HT1080 (cell line): ENCODE measurements at places on chromosomes 6 and 20.

DNA sequence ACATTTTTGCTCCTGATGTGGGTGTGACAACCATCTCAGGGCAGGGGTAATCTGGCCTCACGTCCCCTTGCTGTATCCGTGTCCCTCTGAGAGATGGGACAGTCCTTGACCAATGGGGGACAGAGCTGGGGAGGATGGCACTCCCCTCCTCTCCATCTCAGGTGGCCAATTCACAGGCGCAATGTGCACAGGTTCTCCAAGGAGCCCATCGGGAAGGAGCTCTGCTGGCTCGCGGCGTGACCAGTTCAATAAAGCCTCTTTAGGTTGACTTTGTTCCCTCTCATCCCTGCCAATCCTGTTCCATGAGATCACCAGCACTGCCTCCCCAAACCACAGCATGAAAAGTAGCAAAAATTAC, 196.3 kb upstream of the SLC24A3 start:
- DNase-seq, result no peak

GRCh38 chr20:23631226-23631822, 6.4 kb downstream of the CST3 start:
- no peak for DNase-seq

DNA sequence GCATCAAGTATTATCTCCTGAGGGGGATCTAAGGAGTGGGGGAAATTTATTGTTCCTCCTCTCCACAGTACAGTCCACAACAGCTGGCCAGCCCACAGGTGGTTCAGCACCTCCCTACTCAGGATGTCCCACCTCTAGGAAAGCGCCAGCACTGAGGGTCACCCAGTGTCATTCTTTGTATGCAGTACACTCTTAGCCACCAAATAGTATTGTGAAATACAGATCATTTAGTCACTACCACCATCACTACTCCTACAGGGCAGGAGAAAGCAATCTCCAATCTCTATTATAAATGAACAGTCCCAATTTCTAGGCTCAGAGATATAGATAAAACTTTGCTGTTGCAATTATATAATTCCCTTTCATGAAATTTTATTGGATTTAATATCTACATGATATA, 6.3 kb upstream of the ZNF76 start:
- DNase-seq, result no peak

- no peak for DNase-seq
Measured at GRCh38 chr20:41318271-41318649, 729 bp upstream of the ZHX3 start.

DNA sequence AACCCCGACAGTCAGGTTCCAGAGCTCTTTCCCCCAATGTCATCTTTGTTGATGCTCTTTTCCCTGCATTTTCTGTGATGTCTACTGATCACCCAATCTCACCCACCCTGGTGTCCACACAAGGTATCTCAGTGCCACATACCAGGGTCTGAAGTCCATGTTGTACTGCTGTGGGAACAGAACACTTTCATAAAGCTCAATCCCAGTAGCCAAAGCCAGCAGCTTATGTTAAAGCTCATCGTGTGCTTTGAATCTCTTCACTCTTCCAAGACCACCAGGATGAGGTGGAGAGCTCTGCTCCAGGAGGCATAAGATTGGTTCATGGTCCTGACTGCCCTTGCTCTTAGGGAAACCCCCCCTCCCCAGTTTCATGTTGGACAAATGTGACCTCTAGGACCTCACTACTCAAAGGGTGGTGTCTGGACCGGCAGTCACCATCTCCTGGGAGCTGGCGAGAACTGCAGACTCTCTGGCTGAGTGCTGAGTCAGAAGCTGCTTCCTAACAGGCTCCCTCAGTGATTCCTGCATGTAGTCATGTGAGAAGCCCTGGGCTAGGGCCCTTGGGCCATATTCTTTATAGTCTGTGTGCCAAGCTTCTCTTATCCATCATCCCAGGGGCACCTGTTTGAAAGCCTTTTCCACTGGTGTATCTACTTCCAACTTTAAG, 13.4 kb upstream of the CPNE5 start:
- peak; percentile 81 for DNase-seq

GRCh38 chr6:81892891-81893290, 140.4 kb upstream of the TENT5A start:
- DNase-seq, result no peak

DNA sequence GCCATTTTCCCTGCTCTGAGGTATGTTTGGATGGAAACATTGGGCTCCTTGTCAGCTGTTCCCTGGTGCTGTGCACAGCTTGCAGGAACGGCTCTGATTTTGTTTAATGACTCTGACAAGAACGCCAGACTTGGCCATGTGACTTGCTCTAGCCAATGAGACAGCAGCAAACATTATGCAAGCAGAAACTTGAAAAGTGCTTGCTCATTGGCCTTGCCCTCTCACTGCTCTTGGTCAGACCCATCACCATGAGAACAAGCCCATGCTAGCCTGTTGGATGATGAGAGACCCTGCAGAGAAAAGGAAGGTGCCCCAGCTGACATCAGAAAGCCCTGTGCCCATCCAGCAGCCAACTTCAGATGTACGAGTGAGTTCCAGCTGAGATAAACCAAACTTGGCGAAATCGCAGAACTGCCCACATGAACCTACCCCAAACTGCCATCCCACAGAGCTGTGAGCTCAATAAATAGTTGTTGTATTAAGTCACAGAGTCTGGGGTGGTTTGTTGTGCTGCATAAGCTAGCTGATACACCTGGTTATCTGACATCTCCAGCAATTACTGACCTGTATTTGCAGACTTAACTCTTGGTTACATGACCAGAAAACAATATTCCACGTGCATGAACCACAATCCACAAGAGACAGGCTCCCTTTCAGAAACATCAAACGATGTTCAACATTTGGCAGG, 96.9 kb downstream of the JPH2 start:
- DNase-seq, result peak; percentile 51

DNA sequence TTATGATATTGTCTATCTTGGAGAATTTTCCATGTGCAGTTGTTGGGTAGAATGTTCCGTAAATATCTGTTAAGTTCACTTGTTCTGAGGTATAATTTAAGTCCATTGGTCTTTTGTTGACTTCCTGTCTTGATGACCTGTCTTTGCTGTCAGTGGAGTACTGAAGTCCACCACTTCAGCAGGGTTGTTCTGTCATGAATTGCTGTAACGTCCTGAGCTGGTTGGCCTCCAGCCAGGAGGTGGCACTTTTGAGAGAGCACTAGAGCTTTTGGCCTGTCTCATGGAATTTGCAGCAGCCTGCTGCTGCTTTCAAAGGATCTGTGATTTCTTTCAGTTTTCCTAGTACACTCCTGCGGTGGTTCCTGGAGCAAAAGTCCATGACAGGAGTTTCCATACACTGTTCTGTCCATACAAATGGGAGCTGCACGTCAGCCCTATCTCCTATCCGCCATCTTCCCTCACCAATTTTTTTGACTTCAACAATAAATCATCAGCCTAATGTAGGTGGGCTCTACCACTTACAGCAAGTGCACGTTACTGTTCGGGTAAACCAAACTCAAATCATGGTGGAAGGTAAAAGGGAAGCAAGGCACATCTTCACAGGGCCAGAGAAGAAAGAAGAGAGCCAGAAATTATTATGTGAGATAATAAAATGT, 46.9 kb upstream of the TRERF1 start:
- peak; percentile 22 for DNase-seq

GRCh38 chr6:11631008-11631407, 93.5 kb downstream of the TMEM170B start:
- no peak for DNase-seq

GRCh38 chr20:61371501-61372136, 119.6 kb downstream of the CDH4 start:
- no peak for DNase-seq

GRCh38 chr6:25022140-25022553, 86.4 kb upstream of the RIPOR2 start:
- DNase-seq, result no peak

DNA sequence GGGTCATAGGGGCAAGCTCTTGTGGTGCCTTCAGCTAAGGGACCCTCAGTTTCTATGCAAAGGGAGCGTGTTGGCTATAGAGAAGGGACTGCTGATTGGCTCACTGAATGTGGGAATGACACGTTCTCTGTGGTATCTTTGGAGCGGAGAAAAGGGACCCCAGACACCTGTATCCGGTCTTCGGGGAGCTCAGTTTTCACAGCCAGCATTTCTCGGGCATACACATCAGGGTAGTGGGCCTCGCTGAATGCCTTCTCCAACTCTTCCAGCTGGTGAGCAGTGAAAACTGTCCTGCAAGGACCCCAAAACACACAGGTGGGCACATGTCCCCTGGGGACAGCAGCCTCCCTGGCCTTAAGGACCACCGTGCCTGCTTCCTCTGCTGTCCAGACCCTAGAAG, 3.3 kb downstream of the VSX1 start:
- DNase-seq, result no peak

- no peak for DNase-seq
Measured at GRCh38 chr6:37202788-37203491, 33.0 kb downstream of the PIM1 start.

GRCh38 chr20:15297059-15297875, 959.9 kb upstream of the FLRT3 start:
- DNase-seq, result no peak

DNA sequence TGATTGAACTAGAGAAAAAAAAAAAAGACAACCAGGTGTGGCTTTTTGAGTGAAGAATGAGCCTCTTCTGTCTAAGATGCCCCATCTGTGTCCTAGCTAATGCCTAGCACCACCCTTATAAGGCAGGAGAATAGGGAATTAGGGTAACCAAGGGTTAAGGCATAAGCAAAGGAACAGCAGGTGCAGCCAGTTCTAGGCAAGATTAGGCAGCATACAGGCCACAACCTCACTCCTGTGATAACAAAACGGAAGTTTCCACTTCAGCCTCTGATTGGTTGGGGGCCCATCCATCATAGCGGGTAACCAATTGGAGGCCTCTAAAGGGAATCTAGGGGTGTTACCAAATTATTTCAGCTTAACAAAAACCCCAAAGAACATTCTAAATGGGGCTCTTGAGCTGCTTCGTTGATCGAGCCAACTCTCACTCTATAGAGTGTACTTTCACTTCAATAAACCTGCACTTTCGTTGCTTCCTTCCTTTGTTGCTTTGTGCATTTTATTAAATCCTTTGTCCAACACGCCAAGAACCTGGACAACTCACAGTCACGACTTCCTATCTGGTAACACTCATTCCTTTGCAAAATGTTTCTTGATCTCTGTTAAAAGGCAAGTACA, 61.9 kb upstream of the TAGAP start:
- DNase-seq, result peak; percentile 38

- DNase-seq, result no peak
Measured at GRCh38 chr20:2142649-2143048, 41.0 kb downstream of the STK35 start.

GRCh38 chr6:75287424-75287823, 2.8 kb upstream of the TMEM30A start:
- DNase-seq, result no peak

GRCh38 chr6:110949679-110950285, 8.7 kb upstream of the GTF3C6 start:
- DNase-seq, result peak; percentile 32

- no peak for DNase-seq
Measured at GRCh38 chr20:57209413-57209812, 57.0 kb downstream of the BMP7 start.

- DNase-seq, result no peak
Measured at GRCh38 chr6:2715737-2716136, 35.0 kb downstream of the MYLK4 start.

DNA sequence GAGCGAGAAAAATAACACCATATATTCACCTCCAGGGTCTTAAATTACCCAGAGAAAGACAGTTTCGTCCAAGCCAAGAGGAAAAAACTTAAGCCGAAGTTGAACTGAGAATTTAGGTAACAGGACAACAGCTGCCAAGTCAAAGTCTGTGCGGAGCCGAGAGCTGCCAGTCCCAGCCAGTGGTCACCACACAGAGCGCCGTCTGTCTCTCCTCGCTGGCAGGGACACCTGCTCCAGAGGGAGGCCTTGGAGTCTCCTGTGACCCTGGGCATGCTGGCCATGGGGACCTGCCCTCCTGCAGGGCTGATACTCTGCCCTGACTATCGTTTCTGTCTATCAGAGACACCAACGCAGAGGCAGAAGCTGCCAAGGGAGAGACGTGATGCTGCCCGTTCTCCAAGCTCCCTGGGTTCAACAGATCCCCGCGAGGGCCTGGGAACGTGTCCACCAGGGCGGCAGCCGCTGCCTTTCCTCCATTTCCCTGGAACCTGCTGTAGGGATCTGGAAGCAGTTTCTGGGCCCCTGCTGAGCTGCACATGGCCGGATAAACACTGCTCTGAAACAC, 341.3 kb downstream of the SMOC2 start:
- DNase-seq, result no peak

- DNase-seq, result peak; percentile 42
Measured at GRCh38 chr6:106825156-106825555, 149.4 kb downstream of the CD24 start.

- peak; percentile 19 for DNase-seq
Measured at GRCh38 chr6:6657820-6658217, 69.3 kb downstream of the LY86 start.

DNA sequence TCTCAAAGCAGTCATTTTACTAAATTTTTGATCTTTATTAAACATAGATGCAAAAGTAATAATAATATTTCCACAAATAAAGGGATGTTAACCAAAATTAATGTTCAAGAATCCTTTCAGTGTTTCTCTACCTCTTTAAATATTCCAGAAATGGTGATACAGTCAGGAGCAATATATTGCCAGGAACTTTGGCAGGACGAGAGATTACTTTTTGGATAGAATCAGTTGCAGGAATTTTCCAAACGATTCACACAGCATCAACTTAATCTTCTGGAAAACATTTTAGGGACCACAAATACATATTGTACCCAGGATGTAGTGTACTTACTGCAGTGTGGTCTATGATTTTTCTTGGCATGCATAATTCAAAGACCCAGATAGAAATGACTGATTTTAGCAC, 125.7 kb downstream of the LAMA2 start:
- no peak for DNase-seq

DNA sequence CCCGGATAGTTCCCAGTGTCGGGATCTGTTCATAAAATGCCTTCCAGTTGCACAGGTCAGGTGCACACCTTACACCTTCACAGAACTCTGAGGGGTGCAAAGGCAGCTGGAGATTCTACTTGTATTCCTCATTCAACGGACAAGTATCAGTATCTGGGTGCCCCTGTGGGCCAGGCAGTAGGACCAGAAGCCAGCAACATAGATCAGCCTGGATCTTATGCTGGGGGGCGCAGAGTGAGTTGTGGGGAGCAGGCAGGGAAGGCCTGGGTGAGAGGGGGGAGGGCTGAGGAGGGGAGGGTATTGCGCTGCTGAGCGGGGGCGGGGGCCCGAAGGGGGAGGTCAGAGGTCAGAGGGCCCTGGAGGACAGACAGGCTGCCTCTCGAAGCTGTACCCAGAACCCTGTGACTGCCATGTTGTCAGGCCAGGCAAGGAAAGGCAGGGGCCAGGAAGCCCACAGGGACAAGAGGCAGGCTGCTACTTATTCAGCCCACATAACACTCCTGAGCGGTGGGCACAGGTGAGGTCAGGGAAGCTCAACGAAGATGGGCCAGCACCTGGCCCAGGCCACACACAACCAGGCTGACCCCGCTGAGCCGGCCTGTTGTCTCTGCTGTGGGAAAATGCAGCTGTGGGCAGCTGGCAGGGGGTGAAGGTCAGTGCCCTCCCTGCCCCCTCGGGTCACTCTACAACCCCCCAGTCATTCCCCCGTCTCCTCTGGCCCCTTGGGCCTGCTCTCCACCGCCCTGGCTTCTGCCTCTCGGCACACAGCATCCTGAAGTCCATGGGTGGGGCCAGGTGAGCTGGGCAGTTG, 1.1 kb downstream of the OPRL1 start:
- no peak for DNase-seq

GRCh38 chr6:87762116-87762515, 60.1 kb upstream of the AKIRIN2 start:
- DNase-seq, result no peak

GRCh38 chr6:139982195-139982594, 607.7 kb upstream of the CITED2 start:
- DNase-seq, result no peak
